ENCODE measurements at places on chromosomes 16 and 17.

- DNase-seq = no peak
Observed at GRCh38 chr17:62085511-62086408, 20.7 kb upstream of the MED13 start.

GRCh38 chr16:56329887-56330286, 95.5 kb downstream of the AMFR start:
- DNase-seq = no peak

- no peak for DNase-seq
Observed at GRCh38 chr16:57908409-57908987, 62.4 kb downstream of the CNGB1 start.

- DNase-seq = no peak
Observed at GRCh38 chr16:30876867-30877266, 17.0 kb downstream of the BCL7C start.

DNA sequence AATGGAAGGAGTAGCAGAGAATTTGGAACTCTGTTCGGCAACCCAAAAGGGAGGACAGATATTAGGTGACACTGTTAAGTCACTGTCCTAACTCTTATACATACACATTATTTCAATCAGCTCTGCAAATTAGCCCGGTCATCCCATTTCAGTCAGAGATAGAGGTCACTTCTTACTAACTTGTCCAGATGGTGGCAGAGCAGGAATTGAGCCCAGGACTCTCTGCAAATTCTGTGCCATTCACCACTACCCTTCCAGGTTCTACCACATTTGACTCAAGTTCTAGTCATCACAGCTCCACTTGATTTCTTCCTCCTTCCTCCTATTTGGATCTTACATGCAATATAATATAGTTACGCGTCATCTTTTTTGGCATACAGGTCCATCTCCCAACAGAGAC, 35.9 kb upstream of the NUDT7 start:
- no peak for DNase-seq

- DNase-seq = no peak
Observed at GRCh38 chr16:81384006-81384405, 60.6 kb upstream of the CMIP start.

GRCh38 chr17:36743130-36743529, 141.7 kb downstream of the MRM1 start:
- DNase-seq = no peak

DNA sequence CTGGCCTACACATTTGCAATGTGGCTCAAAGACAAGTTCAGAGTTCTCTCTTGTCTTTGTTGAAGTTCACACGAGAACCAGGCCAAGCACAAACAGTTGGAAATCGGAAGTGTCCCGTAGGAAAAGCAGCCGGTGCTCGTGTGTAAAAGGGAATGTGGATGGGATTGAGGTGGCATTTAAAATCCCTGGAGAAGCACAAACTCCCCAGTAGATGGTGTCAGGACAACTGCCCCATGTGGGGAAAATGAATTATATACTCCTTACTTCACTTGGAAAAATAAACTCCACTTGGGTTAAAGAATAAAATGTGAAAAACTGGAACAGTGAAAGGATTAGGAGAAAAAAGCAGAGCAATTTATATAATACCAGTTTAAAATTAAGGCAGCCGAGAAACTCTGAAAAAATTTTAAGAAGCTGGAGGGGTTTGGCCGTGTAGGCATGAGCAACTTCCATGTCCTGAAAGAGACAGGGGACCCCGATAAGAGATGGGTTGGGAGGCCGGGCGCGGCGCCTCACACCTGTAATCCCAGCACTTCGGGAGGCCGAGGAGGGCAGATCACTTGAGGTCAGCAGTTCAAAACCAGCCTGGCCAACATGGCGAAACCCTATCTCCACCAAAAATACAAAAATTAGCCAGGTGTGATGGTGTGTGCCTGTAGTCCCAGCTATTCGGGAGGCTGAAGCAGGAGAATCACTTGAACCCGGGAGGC, 28.1 kb downstream of the CBFA2T3 start:
- no peak for DNase-seq

GRCh38 chr17:77436481-77436880, 295.7 kb downstream of the SEC14L1 start:
- DNase-seq = no peak

GRCh38 chr17:76159157-76159556, 18.1 kb upstream of the FOXJ1 start:
- no peak for DNase-seq

DNA sequence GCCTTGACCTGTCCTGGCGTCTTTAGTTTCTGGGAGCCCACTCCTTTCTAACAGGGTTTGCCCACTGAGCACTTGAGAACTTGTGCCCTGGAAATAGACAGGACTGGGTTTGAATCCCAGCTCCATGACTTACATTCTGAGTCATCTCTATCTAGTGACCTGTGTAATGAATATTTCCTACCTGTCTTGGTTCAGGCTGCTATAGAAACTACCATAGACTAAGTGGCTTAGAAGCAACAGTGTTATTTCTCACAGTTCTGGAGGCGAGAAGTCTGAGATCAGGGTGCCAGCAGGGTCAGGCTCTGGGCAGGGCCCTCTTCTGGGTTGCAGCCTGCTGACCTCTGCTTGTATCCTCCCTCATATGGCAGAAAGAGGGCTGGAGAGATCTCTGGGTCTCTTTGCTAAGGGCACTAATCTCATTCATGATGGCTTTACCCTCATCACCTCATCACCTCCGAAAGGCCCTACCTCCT, 110.7 kb upstream of the DHX40 start:
- no peak for DNase-seq

DNA sequence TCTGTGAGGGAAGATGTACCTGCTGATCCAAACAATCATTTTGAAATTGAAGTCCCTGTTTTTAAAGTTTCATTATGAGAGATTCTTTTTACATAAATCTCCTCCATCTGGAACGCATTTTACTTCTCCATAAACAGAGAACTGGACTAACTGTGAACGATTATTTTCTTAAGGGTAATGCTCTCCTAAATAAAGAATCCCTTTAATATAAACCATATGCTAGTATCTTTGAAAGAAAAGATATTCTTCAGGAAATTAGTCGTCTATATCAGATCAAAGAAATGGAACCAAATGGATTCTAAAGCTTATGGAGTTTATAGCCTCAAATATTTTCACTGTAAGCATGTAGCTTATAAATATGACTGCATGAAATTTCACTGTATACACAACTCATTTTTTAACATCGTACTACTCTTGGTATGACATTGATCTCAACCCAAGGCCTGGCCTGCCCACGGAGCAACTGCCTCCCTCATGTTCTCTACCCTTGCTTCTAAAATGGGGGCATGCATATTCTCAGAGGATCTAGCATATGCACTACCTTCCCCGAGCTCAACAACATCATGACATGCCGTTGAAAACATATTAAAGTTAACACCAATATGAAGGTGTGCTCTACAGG, 66.4 kb downstream of the MYH10 start:
- no peak for DNase-seq

GRCh38 chr17:61431594-61432311, 20.5 kb upstream of the TBX4 start:
- no peak for DNase-seq

- DNase-seq = peak; percentile 65
Observed at GRCh38 chr16:68704232-68704867, 32.7 kb upstream of the CDH1 start.

- no peak for DNase-seq
Observed at GRCh38 chr17:70355185-70355584, 185.9 kb downstream of the KCNJ2 start.

DNA sequence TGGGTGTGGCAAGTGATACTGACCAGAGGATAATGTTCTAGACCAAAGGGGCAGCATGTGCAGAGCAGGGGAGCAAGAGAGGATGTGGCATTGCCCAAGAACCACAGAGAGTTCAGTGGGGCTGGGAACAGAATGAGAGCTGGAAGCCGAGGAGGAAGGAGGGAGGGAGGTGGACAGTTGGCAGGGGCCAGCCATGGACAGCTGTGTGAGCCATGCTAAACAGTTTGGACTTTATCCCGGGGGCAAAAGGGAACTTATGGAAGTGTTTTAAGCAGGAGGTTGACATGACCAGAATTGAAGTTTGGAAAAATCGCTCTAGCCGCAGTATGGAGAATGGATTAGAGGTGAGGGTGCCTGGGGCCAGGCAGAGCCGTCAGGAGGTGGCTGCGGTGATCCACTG, 29.4 kb upstream of the TMEM132E start:
- no peak for DNase-seq

GRCh38 chr16:8505327-8505991, 84.9 kb downstream of the TMEM114 start:
- no peak for DNase-seq

- no peak for DNase-seq
Observed at GRCh38 chr17:51091635-51092034, 29.0 kb downstream of the SPAG9 start.

GRCh38 chr16:1311212-1311737, 1.8 kb downstream of the UBE2I start:
- DNase-seq = peak; percentile 36

DNA sequence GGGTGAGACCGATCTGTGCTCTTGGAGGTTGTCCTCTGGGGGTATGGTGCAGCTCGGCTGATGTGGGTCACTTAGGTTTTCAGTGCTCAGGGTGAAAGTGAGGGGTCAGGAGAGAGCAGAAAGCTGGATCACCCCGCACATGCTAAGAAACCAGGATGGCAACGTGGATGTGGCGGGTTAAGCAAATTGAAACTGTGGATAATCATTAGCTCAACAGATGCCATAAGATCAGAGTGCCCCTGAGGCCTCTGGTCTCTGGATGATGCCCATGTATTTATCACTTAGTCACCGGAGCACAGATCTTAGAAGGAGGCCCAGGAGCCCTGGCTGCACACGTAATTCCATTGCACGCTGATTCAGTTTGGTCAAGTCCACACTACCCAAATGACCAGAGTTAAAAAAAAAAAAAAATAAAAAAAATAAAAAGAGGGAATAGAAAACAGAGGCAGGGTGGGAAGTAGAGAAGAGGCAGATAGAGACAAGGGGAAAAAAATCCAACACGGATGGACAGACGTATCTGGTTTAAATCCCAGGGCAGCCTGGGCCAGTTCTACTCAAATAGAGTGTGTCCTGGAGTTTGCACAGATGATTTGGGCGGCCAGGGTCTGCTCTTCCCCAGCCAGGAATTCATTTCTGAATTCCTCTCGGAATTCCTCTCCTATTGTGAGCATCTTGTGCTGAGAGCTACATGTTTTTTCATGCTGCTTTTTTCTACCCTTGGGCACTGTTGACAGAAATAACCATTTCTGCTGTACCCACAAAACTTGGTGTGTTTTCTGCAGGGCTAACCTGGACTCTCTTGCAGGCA, 378.3 kb downstream of the CPPED1 start:
- DNase-seq = no peak

- no peak for DNase-seq
Observed at GRCh38 chr17:17710355-17710727, 29.1 kb downstream of the RAI1 start.

GRCh38 chr16:85473323-85473722, 139.8 kb upstream of the GSE1 start:
- no peak for DNase-seq

DNA sequence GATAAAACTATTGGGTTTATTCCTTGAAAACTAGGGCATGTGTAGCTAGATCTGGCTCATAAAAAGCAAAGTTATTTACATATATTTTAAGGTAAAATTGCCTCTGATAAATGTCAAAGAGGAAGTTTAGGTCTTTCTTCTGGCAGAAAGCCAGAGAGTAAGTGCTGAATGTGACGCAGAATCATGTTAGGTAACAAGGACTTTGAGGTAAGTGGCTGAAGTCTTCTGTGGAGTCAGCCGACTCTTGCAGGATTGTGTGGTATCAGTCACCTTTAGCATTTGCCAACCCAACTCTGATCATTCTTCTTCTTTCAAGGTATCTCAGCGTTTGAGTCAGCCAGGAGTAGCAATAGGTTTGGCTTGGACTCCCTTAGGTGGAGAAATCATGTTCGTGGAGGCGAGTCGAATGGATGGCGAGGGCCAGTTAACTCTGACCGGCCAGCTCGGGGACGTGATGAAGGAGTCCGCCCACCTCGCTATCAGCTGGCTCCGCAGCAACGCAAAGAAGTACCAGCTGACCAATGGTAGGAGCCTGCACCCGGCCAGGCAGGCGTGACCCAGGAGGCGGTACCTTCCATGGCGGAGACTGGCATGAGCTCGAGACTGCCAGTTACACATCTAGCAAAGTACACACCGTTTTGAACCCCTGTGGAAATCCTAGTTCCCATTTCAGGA, 37.9 kb downstream of the SIAH1 start:
- DNase-seq = peak; percentile 42

- DNase-seq = no peak
Observed at GRCh38 chr16:50531359-50531758, 16.8 kb upstream of the NKD1 start.

DNA sequence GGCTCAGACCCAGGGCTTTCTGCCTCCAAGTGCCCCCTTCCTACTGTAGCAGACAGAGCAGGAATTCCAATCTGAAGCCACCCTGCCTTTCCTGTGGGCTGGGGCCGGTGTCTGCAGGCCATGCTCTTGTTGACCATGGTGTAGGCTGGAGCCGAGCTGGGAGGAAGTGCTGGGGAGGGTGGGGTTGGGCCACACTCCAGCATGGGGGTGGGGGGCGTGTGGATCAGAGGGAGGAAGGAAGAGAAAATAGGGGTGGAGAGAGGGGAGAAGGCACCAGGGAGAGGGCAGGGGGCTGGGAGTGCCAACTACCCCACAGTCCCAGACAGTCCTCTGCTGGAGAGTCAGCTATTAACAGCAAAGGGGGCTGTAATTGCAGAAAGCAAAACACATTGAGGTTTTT, 54.3 kb upstream of the JPH3 start:
- no peak for DNase-seq

DNA sequence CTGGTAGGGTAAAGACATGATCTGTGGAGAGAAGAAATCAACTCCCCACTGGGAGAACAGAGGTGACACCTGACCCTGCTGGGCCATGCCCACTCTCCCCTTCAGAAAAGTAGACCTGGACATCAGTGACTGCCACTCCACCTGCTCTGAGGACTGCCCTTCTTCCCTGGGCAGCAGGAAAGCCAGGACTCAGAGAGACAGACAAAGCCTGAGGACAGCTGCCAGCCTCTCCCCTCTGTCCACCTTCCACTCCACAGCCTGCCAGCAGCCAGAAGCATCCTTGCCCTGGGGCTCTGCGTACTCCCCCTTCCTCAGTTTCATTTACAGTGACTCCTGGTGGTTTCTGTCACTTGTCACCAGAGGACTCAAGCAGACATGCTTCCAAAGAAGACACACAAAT, 24.5 kb downstream of the ZDHHC7 start:
- no peak for DNase-seq

- peak; percentile 42 for DNase-seq
Observed at GRCh38 chr17:4945176-4945943, 3.0 kb downstream of the PFN1 start.
